ENCODE measurements at places on chromosomes 6 and 20.

GRCh38 chr6:108998485-108998884 lies 96.2 kb downstream of the SESN1 start:
- no peak for DNase-seq

- DNase-seq: no peak
These were observed 179.8 kb downstream of the SOD2 start for GRCh38 chr6:159513074-159513720.

DNA sequence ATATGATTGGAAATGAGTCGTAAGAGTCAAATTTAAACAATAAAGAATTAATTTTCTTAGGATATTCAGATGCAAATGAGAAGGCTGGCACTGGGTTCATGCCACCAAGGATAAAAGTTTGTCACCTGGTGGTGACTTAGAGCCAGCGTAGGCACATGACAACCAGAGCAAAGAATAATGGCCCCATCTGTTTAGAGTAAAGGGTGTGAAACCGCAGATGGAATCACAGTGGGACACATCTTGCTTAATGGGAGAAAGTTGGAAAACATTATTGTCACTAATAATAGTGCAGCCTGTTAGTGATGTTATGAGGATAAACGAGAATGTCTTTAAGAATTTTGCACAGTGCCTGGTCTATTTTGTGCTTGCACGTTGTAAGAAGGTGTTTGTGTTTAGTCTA lies 727.8 kb downstream of the QKI start:
- DNase-seq: no peak

- no peak for DNase-seq
These were observed 11.4 kb downstream of the SYNGAP1 start for GRCh38 chr6:33430991-33431879.

- no peak for DNase-seq
These were observed 162.0 kb upstream of the RNF217 start for GRCh38 chr6:124800222-124800621.

DNA sequence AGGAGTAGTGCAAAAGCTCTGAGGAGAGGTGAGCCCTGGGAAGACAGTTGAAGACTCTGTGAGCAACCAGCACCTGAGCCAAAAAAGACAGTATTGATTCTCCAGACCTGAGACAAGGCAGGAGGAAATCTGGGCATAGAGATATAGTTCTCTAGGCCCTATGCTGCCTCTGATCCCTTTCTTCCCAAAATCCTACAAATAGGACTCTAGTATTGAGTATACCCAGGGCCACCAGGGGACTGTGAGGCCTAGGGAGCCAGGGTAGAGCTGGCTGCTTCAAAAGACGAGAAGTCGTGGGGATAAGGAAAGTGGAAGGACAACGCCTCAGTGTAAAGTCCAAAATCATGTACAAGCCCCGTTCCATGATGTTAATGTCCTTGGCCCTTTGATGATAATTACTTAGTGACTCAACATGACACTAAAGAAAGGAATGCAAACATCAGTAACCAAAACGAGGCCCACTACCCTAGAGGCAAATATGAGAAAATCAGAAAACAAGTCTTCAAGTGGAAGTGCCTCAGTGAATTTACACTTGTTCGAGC lies 197.3 kb upstream of the PROKR2 start:
- DNase-seq: no peak

DNA sequence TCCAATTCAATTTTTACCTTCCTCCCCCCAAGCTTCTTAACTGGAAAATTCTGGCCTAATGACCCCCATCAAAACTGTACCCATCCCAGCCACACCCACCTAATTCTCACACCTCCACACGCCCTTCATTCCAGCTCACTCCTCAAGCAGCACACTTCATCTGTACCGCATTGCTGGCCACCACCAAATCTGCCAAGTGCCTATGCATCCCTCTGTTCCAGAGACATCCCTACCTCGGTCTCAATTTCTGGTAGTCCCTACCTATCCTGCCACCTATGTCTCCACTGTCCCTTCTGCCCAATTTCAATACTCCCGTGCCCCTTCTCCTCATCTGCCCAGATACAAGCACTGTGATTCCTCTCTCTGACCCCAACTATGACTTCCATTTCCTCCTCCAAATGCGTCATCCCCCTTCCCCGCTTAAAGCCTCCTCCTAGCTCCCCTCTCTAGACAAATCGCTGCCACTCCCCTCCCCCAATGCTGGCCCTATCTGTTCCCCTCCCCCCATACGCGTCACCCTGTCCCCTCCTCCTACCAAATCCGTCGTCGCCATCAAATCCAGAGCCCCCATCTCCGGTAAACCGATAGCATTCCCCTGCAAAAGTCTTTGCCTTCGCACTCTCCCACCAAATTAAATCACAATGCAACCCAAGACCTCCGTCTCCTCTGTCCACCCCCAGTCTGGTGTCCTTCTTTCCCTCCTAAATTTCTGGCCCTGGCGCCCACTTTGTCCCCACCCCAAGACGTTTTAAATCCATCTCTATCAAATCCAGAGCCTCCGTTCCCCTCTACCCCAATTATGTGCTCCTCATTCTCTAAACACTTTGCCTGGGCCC lies 1.2 kb downstream of the MTCH1 start:
- DNase-seq: no peak

DNA sequence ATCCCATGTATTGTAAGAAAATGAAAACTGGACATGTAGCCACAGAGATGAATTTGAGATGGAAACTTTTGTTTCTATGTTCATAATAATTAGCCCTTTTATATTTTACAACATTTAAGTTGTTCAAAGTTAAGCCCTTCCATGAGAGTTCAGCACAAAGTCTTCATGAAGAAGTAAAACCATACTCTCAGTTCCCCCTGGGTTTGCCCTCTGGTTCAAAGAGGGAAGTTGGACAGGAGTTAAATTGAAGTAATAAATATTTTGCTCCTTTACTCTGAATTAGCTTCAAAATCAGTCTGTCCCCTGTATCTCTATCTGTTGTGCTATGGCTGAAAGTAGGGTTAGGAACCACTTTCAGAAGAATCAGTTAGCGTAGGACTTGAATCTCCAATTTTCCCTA lies 31.1 kb downstream of the PHACTR2 start:
- DNase-seq: no peak

GRCh38 chr6:161214722-161215121 lies 59.1 kb downstream of the AGPAT4 start:
- no peak for DNase-seq

DNA sequence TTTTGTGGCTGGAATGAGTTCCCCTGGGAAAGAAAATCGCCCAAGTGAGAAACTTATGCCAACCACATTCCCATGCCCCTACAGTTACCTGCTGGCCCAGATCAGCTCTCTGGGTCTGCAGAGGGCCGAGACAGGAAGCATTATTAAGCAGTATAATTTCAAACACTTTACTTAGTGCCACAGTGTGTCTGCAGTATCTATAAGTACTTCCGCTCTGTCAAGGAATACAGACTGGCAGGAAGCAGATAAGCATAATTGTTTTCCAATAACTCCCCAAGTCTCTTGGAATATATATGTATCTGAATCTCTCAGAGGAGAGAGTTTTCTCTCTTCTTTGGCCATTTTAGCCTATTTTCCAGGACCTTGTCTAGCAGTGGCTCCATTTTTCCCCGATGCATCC lies 24.9 kb downstream of the SAYSD1 start:
- no peak for DNase-seq

DNA sequence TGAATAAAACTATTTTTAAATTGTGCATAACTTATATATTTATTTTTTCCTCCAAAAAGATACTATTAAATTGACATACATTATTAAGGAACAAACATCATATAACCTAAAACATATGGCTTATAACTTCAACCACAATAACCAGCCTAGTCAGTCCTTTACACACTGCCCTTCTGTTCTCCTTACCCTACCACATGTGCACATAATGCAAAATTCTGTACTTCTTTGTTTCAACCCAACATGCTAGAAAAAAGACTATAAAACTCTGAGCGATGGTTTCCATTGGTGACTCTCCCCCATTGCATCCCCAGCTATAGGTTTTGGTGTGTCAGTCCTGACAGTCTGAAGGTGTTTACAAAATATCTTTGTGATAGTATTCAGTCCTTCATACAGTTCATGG lies 14.8 kb upstream of the TTK start:
- DNase-seq: no peak

DNA sequence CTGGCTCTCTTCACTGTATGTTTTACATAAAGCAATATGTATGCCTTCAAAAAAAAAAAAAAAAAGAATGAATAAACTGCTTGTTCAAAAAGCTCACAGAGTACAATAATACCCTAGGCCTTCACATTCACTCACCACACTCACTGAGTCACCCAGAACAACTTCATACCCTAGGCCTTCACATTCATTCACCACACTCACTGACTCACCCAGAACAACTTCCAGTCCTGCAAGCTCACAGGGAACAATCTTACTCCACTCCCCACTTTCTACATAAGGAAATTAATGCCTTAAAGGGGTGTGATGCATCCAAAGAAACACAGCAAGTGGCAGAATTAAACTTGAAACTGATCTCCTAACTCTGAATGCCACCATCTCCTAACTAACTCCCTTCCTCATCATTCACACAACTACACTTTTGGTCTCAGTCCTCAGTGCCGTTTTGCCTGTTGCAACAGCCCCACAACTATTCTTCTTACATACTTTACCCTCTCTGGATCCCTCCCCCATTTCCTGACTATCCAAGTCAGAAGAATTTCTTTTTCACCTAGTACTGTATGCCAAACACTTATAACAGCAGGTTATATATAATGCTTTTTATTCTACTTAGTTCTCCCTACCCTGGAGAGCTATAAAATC lies 34.2 kb downstream of the NHSL1 start:
- no peak for DNase-seq

DNA sequence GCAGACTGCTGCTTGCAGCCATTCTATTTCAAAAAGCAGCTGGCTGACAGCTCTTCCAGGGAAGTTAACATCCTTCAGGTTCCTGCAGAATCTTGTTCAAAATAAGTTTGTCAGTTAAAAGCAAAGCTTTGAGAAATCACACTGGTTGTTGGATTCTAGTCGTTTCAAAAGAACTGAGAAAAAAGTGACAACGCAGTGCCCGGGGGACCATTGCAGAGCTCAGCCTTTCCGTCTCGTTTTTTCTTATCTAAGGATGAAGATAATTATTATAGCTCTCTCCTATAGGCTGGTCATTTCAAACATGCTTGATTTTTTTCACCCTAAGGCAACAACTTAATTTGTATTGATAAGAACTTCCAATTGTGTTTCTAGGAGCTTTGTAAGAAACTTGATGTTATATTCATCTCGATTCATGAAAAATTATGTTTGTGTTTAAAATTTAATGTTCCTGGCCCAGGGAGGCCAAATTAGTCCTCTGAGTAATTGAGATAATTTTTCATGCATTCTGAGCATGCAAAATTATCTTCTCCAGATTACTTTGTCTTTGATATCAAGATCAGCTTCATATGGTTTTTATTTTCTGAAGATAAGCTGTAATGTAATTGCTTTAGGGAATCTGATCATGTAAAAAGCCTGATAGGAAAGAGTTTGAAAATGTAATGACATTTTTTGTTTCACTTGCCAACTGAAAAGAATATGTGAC lies 58.4 kb downstream of the SNAP25 start:
- no peak for DNase-seq

DNA sequence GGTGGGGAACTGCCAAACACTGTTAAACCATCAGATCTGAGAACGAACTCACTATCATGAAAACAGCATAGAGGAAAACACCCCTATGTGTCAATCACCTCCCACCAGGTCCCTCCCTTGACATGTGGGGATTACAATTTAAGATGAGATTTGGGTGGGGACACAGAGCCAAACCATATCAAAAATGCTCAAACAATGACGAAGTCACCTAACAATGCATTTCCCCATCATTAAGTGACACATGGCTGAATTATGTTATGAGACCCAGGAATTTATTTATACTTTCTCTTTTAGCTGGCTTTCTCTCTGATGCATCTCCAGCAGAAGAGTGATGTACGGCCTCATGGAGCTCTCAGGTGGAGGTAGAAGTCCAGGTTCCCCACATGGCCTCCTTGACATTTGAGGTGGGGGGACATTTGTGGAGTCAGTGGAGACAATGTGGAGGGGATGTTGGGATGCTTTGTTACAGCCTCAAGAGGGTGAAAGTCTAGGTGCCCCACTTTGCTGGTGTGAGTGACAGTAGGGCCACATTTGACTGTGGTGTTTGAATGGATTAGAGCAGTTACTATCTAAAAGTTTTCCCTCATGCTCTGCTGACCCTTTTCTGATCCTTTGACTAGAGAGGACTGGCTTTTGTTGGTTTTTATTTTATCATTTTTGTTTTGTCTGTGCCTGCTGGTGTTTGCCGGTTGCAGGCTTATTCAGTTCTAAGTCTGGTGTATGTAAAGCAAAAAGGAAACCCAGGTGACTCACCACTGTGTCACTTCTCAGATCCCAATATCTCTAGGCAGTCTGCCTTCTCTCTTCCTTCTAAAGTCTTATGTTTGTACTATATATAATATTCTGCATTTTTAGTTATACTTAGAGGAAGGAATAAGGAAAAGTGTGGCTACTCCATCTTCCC lies 18.5 kb upstream of the DCBLD1 start:
- no peak for DNase-seq

DNA sequence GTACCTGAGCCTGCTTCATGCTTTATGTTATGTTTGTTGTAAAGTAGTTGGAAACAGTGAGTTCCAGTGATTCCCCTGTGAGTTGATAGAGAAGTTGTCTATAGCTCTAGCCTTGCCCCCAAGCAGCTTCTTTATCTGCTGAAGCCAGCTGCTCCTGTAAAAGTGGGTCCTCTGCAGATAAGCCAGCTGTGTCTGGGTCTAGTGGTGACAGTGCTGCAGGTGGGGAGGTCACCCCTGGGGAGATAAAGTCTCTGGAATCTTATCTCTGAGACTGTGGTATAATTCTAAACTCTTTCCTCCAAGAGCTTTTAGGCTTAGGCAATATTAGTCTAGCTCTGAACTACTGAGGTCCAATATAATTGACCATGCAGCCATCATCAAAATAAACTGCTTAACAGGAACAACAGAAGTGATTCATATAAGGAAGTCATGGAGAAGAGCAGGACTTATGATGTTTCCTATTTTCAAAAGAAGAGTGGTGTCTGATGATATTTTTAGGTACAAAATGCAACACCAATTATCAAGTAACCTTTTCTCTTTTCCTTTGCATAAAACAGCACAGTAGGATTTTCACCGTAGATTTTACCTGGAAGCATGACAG lies 44.2 kb upstream of the TMEM217 start:
- DNase-seq: no peak

- no peak for DNase-seq
These were observed 148.4 kb downstream of the PDE10A start for GRCh38 chr6:165514621-165515020.

DNA sequence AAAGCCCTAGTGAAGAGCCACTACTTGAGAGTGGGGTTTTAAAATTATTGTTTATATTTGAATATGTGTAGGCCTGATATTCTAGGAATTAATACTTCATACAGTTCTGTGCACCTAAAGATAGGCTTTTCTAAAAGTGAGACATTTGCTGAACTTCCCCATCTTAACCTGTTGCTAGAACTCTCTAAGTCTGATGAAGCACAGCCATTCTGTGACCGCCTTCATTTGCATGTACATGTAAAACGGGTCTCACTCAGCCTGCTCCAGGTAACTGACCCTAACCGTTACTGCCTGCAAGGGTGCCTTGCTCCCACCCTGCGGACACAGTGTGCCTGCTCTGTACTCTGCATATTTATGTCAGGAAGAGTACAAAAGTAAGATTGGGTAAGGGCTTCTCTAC lies 44.3 kb upstream of the IRF4 start:
- DNase-seq: no peak

- DNase-seq: no peak
These were observed 170.1 kb downstream of the CD83 start for GRCh38 chr6:14287707-14288106.

GRCh38 chr6:152272486-152272885 lies 364.7 kb downstream of the SYNE1 start:
- DNase-seq: no peak

- DNase-seq: no peak
These were observed 10.1 kb upstream of the TCF15 start for GRCh38 chr20:620246-620645.
